Activated CD8-positive, alpha-beta memory T cell treated with anti-CD3 and anti-CD28 coated beads, Interleukin-2, amount 10 ng/mL, durations not matched to agents 7 days and 5 days (primary cell): ENCODE measurements at places on chromosomes 13 and 19. TPM values are rescaled to one million over a fixed set of nuclear protein-coding genes. Genes with fewer than 3 reads are reported as not detected.

DNA sequence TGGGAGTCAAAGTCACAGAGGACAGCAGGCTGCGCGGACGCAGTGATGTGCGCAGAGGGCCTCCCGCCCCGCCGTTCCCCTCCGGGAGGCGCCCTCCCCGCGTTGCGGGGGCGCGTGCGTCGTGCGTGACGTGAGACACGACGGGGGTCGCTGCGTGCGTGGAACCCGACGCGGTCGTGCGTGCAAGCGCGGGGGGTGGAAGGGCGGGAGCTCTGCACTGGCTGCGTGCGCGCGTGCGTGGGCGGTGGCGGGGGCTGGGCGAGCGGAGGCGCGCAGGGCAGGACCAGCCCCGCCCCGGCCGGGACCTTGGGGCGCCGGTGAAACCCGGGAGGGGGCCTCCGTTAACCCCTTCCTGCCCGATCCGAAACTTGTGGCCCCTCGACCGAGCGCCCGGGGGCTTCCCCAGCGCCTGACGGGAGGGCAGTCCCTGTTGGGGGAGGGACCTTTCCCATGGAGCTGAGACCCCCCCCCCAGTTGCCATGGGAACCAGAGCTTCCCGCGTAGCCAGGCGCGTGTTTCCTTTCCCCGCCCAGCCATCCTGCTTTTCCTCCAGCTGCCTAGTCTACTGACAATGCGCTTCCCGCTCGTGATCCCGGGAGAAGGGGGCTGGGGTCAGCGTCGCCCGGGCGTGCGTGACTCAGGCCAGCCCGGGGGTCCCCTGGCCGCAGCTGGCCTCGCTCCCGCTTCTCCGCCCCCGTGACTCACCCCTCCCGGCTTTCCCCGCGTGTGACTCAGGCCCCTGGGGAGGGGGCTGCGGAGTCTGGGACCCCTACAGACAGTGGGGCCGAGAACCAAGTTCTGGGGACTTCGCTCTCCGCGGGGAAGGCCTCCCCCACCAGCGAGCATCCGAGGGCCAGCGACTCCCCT, 7.3 kb upstream of the HOOK2 start:
- H3K4me3 ChIP-seq, result peak overlapping the region; percentile 78
- H3K27me3 ChIP-seq, result no peaks in the 10 kb centered on the region
- no peaks in the 10 kb centered on the region for H3K36me3 ChIP-seq
- peak; percentile 92 for DNase-seq
- H3K27ac ChIP-seq, result no peak overlapping the region

DNA sequence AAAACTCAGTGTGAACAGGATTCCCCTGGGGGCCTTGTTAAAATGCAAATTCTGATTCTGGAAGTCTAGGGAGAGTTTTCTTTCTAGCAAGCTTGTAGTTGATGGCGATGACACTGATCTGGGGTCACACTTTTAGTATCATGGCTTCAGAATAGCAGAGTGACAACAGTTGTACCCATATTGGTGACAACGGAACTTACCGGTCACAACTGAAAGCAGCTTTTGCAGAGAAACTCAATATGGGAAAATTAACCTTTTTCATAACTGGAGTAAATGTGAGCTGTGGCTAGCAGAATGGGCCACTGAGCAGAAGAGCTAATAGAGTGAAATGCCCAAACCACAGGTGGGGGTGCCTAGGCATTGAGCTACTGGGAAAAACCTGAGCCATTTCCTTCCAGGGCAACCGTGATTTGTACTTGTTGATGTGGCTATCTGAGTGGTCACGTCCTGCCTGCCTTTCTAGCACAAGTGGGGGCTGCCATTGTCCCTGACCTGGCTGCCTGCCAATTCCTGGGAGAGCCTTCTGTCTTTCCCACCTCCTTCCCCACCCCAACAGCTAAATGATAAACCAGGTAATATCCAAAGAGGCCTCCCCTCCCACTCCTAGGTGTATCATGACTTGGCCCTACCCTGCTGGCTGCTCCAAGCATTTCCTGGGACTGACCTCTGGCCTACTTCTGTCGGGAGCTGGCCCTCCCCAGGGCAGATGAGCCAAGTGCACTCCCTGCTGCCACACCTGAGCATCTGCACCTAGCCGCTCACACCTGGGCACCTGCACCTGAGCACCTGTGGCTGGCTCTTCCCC, 1.7 kb upstream of the SLC10A2 start:
- no peak overlapping the region for H3K4me3 ChIP-seq
- H3K4me1 ChIP-seq, result no peaks in the 10 kb centered on the region
- H3K36me3 ChIP-seq, result no peaks in the 10 kb centered on the region
- no peak overlapping the region for H3K27ac ChIP-seq
- DNase-seq, result no peak
- H3K27me3 ChIP-seq, result no peaks in the 10 kb centered on the region

- peaks cover 21% of the 10 kb centered on the region for H3K36me3 ChIP-seq
- H3K27ac ChIP-seq, result no peak overlapping the region
- DNase-seq, result no peak
- peaks cover 15% of the 10 kb centered on the region for H3K4me1 ChIP-seq
Measured at GRCh38 chr19:17866312-17866963, 5.3 kb upstream of the SLC5A5 start.

Gene SIGLEC8
- total RNA-seq, result not detected

DNA sequence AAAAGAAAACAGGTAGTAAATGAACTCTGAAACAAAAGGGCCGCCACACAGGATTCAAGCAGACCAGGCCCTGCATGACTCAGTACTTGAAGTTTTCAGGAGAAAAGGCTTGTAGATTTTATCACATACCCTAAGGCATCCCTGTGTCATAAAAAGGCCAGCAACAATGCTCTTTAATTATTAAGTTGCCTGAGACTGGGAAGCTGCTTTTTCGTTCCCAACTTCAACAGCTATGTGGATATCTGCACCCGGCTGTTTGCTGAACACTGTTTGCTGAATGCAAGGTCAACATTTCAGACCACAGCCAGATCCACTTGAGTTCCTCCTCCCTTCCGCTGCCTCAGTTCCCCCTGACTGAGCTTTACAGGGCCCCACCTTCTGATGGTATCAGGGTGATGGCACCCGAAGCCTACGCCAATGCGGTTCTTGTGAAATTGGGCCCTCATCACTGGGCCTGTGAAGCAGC, 6.1 kb upstream of the ECH1 start:
- H3K27ac ChIP-seq, result peak overlapping the region; percentile 46
- H3K4me3 ChIP-seq, result no peak overlapping the region
- H3K36me3 ChIP-seq, result peaks cover 64% of the 10 kb centered on the region
- peaks cover 42% of the 10 kb centered on the region for H3K4me1 ChIP-seq

DNA sequence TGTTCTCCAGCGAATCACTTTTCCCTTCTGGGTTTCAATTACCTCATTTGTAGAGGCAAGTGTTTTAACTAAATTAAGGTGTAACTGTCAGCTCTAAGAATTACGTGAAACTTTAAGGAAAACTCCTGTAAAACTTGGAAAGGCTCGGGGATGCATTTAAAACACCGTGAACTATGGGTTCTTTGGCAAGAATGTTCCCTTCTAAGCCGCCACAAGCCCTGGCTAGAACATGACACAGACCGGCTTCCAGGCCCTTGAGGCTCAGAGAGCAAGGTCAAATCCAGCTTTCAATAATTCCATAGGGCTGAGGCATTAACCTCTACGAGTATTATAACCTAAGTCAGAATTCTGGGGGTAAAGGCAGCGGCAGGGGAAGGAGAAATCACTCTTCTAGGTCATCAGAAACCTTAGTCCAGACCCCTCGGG, 685 bp downstream of the VWA8 start:
- H3K27me3 ChIP-seq, result no peaks in the 10 kb centered on the region
- peak overlapping the region; percentile 75 for H3K27ac ChIP-seq
- peaks cover 39% of the 10 kb centered on the region for H3K4me1 ChIP-seq
- peaks cover 3% of the 10 kb centered on the region for H3K36me3 ChIP-seq
- DNase-seq, result no peak

Gene NCR1
- 2.5 TPM for total RNA-seq

GRCh38 chr13:105914291-105915036, 621.0 kb downstream of the EFNB2 start:
- no peak overlapping the region for H3K4me3 ChIP-seq
- no peaks in the 10 kb centered on the region for H3K4me1 ChIP-seq
- H3K36me3 ChIP-seq, result no peaks in the 10 kb centered on the region
- no peaks in the 10 kb centered on the region for H3K27me3 ChIP-seq
- no peak for DNase-seq
- H3K27ac ChIP-seq, result no peak overlapping the region

GRCh38 chr19:23788411-23788810, 29.7 kb upstream of the ZNF681 start:
- peaks cover 12% of the 10 kb centered on the region for H3K4me1 ChIP-seq
- H3K27ac ChIP-seq, result no peak overlapping the region
- no peak overlapping the region for H3K4me3 ChIP-seq
- H3K27me3 ChIP-seq, result no peaks in the 10 kb centered on the region

DNA sequence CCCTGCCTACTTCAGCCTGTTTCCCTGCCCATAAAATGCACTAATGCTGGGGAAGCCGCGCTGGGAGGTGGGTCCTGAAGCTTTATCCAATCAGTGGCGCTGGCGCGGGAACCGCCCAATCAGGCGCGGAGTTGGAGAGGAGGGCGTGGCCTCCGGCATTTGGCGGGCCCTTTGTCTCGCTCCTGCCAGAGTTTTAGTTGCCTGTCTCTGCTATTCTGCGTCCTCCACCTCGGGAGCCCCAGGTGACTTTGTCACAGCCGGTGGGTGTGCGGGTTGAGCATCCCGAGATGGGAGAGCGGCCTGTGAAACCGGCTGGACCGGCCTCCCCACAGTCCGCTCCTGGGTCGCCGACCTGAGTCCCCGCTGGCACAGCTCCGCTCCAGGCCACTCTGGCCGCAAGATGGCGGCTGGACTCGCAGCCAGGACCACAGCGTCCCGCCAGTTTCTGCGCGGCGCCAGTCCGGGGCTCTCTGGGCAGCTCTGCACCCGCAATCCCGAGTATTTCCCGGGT, 30.7 kb upstream of the ZNF429 start:
- DNase-seq, result peak; percentile 77
- H3K36me3 ChIP-seq, result peaks cover 2% of the 10 kb centered on the region
- peak overlapping the region; percentile 69 for H3K4me3 ChIP-seq
- H3K4me1 ChIP-seq, result peaks cover 1% of the 10 kb centered on the region
- H3K27me3 ChIP-seq, result no peaks in the 10 kb centered on the region
- no peak overlapping the region for H3K27ac ChIP-seq

Gene CYSLTR2
- total RNA-seq, result 4.0 TPM

Gene KLF12
- 28.1 TPM for total RNA-seq

Gene OR7C1
- total RNA-seq, result not detected

DNA sequence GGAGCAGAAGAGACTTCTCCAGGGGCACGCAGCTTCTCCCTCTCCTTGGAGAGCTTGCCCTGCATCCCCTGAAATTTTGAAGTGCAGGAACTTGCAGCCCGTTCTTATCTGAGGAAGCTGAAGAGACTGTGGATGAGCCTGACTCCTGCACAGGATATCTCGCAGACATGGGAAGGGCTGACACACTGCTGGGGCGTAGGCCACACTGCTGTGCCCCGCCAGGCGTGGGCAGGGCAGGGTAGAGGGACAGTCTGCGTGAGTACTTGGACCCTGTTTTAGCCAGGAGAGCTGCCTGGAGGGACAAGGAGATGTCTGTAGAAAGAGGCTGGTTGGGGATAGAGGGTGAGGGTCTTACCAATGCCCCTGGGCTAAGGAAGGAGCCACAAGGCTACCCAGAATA, 353.7 kb upstream of the NBEA start:
- no peak for DNase-seq
- H3K4me3 ChIP-seq, result no peak overlapping the region
- no peak overlapping the region for H3K27ac ChIP-seq

DNA sequence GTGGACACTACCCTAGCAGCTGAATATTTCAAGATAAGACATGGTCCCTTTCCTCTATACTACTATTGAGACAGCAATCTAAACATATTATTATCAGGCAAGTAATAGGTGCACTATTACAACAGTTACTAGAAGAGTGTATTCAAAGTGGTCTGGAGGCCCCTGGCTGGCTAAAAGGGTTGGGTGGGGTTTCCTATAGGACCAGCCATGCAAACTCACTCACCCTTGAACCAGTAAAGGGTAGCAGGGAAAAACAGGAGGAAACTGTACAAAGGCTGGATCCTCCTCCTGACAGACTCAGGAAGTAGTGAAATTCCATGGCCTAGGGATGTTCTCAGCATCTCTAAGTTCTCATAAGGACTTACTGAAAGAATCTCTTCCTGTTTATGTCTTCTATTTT, 7.7 kb downstream of the SMAD9 start:
- no peak for DNase-seq
- H3K27ac ChIP-seq, result no peak overlapping the region
- no peaks in the 10 kb centered on the region for H3K4me1 ChIP-seq
- H3K36me3 ChIP-seq, result no peaks in the 10 kb centered on the region
- H3K4me3 ChIP-seq, result no peak overlapping the region

- H3K4me1 ChIP-seq, result peaks cover 10% of the 10 kb centered on the region
- H3K36me3 ChIP-seq, result peaks cover 11% of the 10 kb centered on the region
- no peak for DNase-seq
- H3K27me3 ChIP-seq, result no peaks in the 10 kb centered on the region
- H3K4me3 ChIP-seq, result no peak overlapping the region
- no peak overlapping the region for H3K27ac ChIP-seq
Measured at GRCh38 chr13:100458673-100459072, 129.9 kb downstream of the GGACT start.

GRCh38 chr19:49894011-49894664, 2.5 kb downstream of the IL4I1 start:
- no peak overlapping the region for H3K4me3 ChIP-seq
- no peaks in the 10 kb centered on the region for H3K36me3 ChIP-seq
- DNase-seq, result no peak
- H3K27me3 ChIP-seq, result no peaks in the 10 kb centered on the region
- peaks cover 37% of the 10 kb centered on the region for H3K4me1 ChIP-seq
- no peak overlapping the region for H3K27ac ChIP-seq

- H3K36me3 ChIP-seq, result peaks cover 3% of the 10 kb centered on the region
- H3K4me1 ChIP-seq, result peaks cover 46% of the 10 kb centered on the region
- DNase-seq, result peak; percentile 87
- H3K27ac ChIP-seq, result peak overlapping the region; percentile 70
- peak overlapping the region; percentile 13 for H3K4me3 ChIP-seq
Measured at GRCh38 chr19:48319647-48320541, 5.5 kb upstream of the EMP3 start.

Gene LILRA1
- not detected for total RNA-seq

- H3K27me3 ChIP-seq, result no peaks in the 10 kb centered on the region
- H3K27ac ChIP-seq, result no peak overlapping the region
- no peak overlapping the region for H3K4me3 ChIP-seq
- no peak for DNase-seq
- H3K36me3 ChIP-seq, result peaks cover 52% of the 10 kb centered on the region
- H3K4me1 ChIP-seq, result peaks cover 4% of the 10 kb centered on the region
Measured at GRCh38 chr13:42312817-42313431, 41.0 kb downstream of the AKAP11 start.

GRCh38 chr19:58332697-58333096, 5.9 kb downstream of the ZSCAN22 start:
- peaks cover 12% of the 10 kb centered on the region for H3K36me3 ChIP-seq
- no peaks in the 10 kb centered on the region for H3K27me3 ChIP-seq
- no peak overlapping the region for H3K4me3 ChIP-seq
- H3K4me1 ChIP-seq, result peaks cover 4% of the 10 kb centered on the region
- H3K27ac ChIP-seq, result no peak overlapping the region

- no peak overlapping the region for H3K27ac ChIP-seq
- no peaks in the 10 kb centered on the region for H3K27me3 ChIP-seq
- no peak overlapping the region for H3K4me3 ChIP-seq
- no peaks in the 10 kb centered on the region for H3K36me3 ChIP-seq
- no peaks in the 10 kb centered on the region for H3K4me1 ChIP-seq
Measured at GRCh38 chr13:74929436-74929835, 552.5 kb downstream of the TBC1D4 start.

Gene ZNF805
- total RNA-seq, result 11.3 TPM

GRCh38 chr13:38803531-38803930, 116.7 kb downstream of the FREM2 start:
- no peak overlapping the region for H3K27ac ChIP-seq
- H3K4me3 ChIP-seq, result no peak overlapping the region
- no peak for DNase-seq
- H3K27me3 ChIP-seq, result no peaks in the 10 kb centered on the region
- no peaks in the 10 kb centered on the region for H3K36me3 ChIP-seq

- peaks cover 10% of the 10 kb centered on the region for H3K4me1 ChIP-seq
- DNase-seq, result no peak
- peaks cover 55% of the 10 kb centered on the region for H3K36me3 ChIP-seq
- no peak overlapping the region for H3K4me3 ChIP-seq
- H3K27ac ChIP-seq, result peak overlapping the region; percentile 58
Measured at GRCh38 chr19:14449321-14449720, 16.2 kb downstream of the PKN1 start.
